ENCODE measurements at places on chromosomes 1 and 21.

GRCh38 chr1:40078512-40079333 is 18.3 kb downstream of the PPT1 start:
- DNase-seq, result peak; percentile 59
- no peaks in the 10 kb centered on the region for H3K27me3 ChIP-seq
- peaks cover 14% of the 10 kb centered on the region for H3K36me3 ChIP-seq
- no peak overlapping the region for H3K4me3 ChIP-seq

GRCh38 chr1:71047635-71048607 is at the start of gene PTGER3:
Gene PTGER3, minus strand, starts transcription at chr1:71047816. Its CDS starts 239 bp downstream, at chr1:71047577.
- no peak within 1 kb of the TSS for H3K27ac ChIP-seq
- no peaks in the 10 kb centered on the region for H3K36me3 ChIP-seq
- peak within 1 kb of the TSS; percentile 66 for H3K4me3 ChIP-seq
- DNase-seq, result peak; percentile 42
- H3K4me1 ChIP-seq, result peaks cover 6% of the 10 kb centered on the region
- H3K27me3 ChIP-seq, result peaks cover 25% of the 10 kb centered on the region

DNA sequence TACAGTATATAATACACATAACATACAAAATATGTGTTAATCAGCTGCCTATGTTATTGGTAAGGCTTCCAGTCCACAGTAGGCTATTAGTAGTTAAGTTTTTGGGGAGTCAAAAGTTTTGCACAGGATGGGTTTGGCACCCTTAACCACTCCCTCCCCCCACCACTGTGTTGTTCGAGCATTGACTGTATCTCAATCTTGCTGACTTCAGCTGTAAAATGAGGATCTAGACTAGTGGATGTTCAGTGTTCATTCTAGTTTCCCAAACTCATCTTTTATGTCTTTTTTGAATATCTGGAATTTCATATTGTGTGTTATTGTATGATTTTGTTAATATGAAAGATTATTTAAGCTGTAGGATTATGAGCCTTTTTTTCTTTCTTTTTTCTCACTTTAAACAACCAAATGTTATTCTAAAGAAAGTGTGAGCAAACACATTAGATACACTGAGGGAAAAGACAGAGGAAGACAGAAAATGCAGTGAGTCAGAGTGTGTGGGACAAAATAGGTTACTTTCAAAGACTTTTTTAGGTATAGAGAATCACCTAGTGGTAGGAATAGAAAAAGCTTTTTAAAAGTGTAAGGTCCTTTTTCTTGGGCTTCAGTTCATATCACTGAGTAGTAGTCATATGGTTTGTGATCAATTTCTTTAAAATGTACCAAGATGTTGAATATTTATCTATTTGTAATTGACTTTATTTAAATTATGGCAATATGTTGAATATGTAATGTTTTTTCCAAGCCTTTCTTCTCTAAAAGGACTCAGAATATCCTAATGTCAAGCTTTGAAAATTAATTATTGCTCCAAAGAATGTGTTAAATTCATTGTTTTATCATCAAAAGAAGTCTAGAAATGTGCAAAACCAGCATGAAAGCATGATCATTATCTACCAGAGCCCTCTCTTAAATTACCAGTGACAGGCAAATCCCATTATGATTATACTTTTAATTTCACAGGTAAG is 17.9 kb upstream of the CENPF start:
- H3K27ac ChIP-seq, result no peak overlapping the region
- H3K4me1 ChIP-seq, result no peaks in the 10 kb centered on the region
- no peaks in the 10 kb centered on the region for H3K36me3 ChIP-seq
- H3K4me3 ChIP-seq, result no peak overlapping the region

- no peak for DNase-seq
- H3K27ac ChIP-seq, result no peak overlapping the region
- H3K36me3 ChIP-seq, result no peaks in the 10 kb centered on the region
- H3K4me3 ChIP-seq, result no peak overlapping the region
Measured at GRCh38 chr1:202241376-202242079, 47.9 kb downstream of the LGR6 start.

- peaks cover 53% of the 10 kb centered on the region for H3K4me1 ChIP-seq
- no peak overlapping the region for H3K4me3 ChIP-seq
- no peak for DNase-seq
- H3K27me3 ChIP-seq, result peaks cover 74% of the 10 kb centered on the region
Measured at GRCh38 chr1:910311-910880, 13.3 kb upstream of the SAMD11 start.

- H3K36me3 ChIP-seq, result peaks cover 5% of the 10 kb centered on the region
- H3K4me3 ChIP-seq, result peak overlapping the region; percentile 75
- no peak for DNase-seq
- H3K27me3 ChIP-seq, result no peaks in the 10 kb centered on the region
- peaks cover 63% of the 10 kb centered on the region for H3K4me1 ChIP-seq
- H3K27ac ChIP-seq, result peak overlapping the region; percentile 93
Measured at GRCh38 chr21:43728154-43728466, 9.2 kb downstream of the PDXK start.

DNA sequence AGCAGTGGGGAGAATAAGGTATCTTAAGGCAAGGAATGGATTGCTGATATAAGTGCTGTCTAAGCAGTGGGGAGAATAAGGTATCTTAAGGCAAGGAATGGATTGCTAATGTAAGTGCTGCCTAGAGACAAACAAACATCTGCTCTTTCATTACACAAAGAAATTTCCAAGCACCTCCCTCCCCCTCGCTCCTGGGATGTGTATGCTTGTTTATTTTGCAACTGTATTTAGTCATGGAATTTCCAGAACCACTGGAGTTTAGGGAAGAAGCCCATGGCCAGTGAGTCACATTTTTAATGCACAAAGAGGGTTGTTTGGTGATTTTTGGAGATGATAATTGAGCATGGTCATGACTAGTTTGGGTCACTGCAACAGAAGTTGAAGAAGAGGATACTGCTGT is 21.5 kb downstream of the PDPN start:
- H3K4me3 ChIP-seq, result no peak overlapping the region
- H3K27ac ChIP-seq, result no peak overlapping the region
- no peaks in the 10 kb centered on the region for H3K4me1 ChIP-seq
- no peaks in the 10 kb centered on the region for H3K36me3 ChIP-seq

GRCh38 chr1:59079434-59080140 is 217.3 kb upstream of the FGGY start:
- no peak overlapping the region for H3K27ac ChIP-seq
- no peaks in the 10 kb centered on the region for H3K27me3 ChIP-seq
- no peak overlapping the region for H3K4me3 ChIP-seq
- H3K36me3 ChIP-seq, result no peaks in the 10 kb centered on the region

DNA sequence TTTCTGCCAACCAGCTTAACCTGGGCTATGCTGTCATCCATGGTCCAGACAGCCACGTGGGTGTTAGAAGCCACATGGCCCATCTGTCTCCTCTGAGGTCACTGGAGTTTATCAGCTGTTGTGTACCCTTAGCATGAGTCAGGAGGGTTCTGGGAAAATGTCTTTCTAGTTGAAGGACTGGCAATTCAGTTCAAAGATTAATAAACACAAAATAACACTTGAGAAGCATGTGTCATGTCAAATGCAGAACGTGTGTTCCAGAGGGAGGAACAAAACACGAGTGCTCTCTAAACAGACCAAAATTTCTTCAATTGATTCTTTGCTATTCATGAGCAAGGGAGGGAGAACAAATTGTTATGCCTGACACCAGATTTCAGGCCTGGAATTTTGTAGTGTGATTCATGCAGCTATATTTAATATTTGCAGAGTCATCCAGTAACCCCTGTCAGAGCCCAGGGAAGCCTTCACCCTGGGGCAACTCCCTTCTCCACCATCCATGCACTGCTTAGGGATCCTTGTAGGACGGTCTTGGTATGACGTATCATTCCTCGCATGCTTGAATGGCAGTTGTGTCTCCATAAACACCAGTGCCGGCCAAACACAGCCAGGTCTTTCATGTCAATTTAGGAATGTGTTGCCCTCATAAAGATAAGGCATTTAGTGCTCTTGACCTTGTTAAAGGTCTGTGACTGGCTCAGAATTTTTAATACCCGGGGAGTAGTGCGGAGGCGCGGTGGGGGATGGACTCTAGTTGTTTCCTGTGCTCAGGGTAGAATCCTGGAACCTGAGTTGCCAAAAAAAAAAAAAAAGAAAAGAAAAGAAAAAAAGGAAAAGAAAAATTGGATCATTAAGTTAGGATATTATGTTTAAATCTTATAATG is 27.7 kb upstream of the DYRK1A start:
- H3K36me3 ChIP-seq, result no peaks in the 10 kb centered on the region
- H3K4me1 ChIP-seq, result peaks cover 16% of the 10 kb centered on the region
- DNase-seq, result peak; percentile 79
- H3K27ac ChIP-seq, result no peak overlapping the region

Measured in HepG2 (cell line).